Dorsolateral prefrontal cortex (tissue), 122 donors: ENCODE measurements at places on chromosomes 1 and 21.

DNA sequence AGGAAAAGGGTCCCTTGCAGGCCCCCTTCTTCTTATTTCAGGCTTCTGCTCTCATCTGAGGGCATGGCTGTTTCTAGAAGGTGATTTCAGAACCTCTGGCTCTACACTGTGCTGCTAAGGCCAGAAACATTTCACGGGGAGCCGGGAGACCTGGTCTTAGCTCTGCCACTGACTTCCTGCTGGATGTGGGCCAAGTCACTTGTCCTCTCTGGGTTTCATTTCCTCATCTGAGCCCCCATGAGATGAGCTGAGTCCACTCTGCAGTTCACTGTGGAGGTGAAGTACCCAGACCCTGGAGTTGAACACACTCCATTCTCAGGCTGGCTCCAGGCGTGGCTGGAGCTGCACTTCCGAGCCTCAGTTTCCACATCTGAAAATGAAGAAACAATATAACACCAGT lies 2.1 kb downstream of the PADI1 start:
- DNase-seq: peak; percentile 10

- no peak for DNase-seq
Observed at GRCh38 chr21:26473471-26473870, 99.6 kb downstream of the CYYR1 start.

GRCh38 chr1:183914891-183915290 lies 110.0 kb downstream of the RGL1 start:
- no peak for DNase-seq

GRCh38 chr1:25642574-25643108 lies 26.1 kb downstream of the MAN1C1 start:
- DNase-seq: no peak

- DNase-seq: no peak
Observed at GRCh38 chr1:116738673-116739370, 15.4 kb upstream of the CD2 start.

- DNase-seq: peak; percentile 95
Observed at GRCh38 chr1:30816211-30817076, 58.9 kb upstream of the LAPTM5 start.

GRCh38 chr1:100441651-100442050 lies 89.3 kb downstream of the CDC14A start:
- no peak for DNase-seq

DNA sequence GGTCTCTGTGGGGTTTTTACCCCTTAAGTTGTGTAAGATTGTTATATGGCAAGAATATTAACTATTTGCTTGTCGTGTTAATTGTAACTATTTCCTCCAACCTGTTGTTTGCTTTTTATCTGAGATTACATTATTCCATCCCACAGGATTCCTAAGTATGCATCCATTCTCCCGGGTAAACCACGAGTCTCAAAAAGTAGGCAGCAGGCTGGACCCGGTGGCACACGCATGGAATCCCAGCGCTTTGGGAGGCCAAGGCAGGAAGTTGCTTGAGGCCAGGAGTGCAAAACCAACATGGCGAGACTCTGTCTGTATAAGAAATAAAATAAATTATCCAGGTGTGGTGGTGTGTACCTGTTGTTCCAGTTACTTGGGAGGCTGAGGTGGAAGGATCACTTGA lies 12.6 kb upstream of the RSPO1 start:
- no peak for DNase-seq

DNA sequence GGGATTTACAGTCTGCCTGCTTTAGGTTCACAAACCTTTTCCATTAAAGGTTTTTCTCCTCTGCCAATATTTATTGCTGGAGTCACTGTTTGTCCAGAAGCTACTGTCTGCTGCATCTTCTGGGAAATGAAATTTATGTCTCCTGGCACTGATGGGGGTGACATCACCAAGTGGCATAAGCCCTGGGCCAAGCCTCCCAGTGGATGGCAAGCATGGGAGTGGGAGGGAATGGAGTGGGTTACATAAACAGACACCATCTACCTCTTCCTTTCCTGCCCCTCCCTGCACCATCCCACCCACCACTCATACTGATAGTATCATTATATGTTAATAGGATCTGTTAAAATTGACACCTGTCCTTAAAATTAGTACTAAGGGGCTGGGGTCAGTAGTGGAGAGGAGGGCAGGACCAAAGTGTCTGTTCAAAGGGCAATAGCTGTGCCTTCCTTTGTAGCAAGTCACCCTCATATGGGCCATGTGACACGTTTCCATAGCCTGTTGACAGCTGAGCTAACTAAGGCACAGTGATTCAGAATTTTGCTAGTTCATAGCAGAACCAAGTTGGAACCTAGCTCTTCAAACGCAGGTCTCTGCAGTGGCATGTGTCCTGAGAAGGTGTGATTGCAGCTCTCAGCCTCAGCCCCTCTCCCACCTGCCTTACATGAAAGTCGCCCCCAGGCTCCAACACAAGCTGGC lies 71.0 kb downstream of the MAB21L3 start:
- no peak for DNase-seq

- DNase-seq: no peak
Observed at GRCh38 chr1:167661527-167662426, 31.7 kb downstream of the RCSD1 start.

- no peak for DNase-seq
Observed at GRCh38 chr21:34131586-34131985, 58.2 kb downstream of the MRPS6 start.

GRCh38 chr21:30717105-30717504 lies 1.5 kb downstream of the KRTAP21-3 start:
- DNase-seq: no peak

- no peak for DNase-seq
Observed at GRCh38 chr1:228770779-228771223, 35.5 kb downstream of the RHOU start.

DNA sequence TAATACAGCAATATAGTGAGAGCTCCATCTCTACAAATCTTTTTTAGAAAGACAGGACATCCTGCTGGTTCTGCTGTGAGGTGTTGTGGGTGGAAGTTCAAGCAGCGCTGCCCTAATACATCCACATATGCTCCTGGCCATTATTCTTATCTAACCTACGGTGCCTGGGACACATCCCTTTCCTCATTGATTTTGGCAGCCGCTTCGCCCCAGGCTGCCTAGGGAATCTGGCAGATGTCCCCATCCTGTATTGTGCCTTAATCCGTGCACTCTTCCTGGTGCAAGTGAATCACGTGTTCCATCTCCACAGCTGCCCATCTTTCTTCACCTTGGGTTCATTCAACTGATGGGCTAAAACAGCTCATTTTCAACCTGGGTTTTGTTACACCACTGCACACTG lies 3.1 kb upstream of the UBE2G2 start:
- no peak for DNase-seq

- DNase-seq: no peak
Observed at GRCh38 chr1:29806646-29807319, 570.5 kb downstream of the PTPRU start.

GRCh38 chr21:34801519-34802132 lies 132.8 kb downstream of the CLIC6 start:
- no peak for DNase-seq

- DNase-seq: no peak
Observed at GRCh38 chr21:34187935-34188334, 114.6 kb downstream of the MRPS6 start.

- no peak for DNase-seq
Observed at GRCh38 chr1:155379631-155380090, 59.0 kb downstream of the RUSC1 start.

DNA sequence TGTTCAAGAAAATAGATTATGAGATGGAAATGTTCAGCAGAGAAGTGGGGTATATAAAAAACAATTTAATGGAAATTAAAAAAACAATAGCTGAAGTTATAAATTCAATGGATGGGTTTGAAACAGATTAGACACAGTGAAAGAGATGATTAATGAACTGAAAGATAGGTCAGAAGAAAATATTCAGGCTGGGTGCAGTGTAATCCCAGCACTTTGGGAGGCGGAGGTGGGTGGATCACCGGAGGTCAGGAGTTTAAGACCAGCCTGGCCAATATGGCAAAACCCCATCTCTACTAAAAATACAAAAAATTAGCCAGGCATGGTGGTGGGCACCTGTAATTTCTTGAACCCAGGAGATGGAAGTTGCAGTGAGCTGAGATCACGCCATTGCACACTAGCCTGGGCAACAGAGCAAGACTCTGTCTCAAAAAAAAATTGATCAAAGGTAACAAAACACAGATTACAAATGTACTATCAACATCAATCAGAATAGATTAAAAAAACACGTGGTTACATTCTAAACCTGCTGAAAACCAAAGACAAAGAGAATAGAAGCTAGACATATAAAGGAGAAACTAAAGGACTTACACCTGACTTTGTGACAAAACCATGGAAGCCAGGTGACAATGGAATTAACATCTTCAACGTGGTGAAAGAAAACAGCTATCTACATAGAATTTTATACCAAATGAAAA lies 4.8 kb upstream of the SUMO3 start:
- no peak for DNase-seq

- no peak for DNase-seq
Observed at GRCh38 chr1:230145505-230145899, 78.5 kb downstream of the GALNT2 start.

- DNase-seq: no peak
Observed at GRCh38 chr1:30314591-30314990, 408.8 kb downstream of the MATN1 start.

DNA sequence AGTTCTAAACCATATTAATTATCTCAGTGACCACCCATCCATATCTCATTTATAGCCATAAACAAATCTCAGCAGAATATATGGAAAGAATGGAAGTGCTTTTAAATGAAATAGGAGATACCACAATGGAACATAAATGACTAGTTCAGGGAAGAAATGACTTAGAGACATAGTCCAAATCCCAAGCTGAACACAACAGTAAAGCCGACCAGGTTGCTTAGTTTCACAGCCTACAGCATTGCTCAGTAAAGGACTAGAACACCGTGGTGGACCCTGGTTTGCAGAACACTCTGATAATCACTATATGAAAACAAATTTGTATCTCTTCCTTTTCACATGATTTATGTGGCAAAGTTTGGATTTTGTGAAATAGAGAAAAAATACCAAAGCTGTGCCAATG lies 40.3 kb downstream of the MYSM1 start:
- no peak for DNase-seq

DNA sequence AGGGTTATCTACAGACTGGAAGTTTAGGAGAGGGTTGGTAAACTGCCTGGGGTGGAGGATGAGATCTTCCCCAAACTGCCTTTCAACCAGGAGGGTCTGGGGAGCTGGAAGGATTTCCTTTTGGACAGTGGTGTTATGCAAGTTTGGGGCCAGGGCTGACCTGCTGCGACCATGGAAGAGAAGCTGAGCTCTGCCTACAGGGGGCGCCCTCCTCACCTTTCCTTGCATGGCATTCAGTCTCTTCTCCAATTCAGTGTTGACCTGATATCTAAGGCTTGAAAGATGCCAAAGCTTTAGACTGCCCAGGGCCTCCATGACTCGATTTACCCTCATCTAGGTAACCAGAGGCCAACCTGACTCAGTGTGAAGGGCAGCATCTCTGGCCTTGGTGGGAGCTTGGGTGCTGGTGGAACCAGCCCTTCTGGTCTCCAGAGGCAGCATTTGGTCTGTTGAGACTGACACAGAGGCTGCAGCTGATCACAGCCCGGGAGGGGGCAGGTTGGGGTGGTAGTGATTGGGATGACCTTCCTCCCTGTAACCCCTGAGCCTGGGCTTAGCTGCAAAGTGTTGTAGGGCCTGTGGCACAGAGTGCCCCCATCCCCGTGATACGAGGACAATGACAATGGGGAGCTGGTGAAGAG lies 170.0 kb downstream of the GRIK3 start:
- peak; percentile 29 for DNase-seq

- DNase-seq: no peak
Observed at GRCh38 chr1:239816081-239816782, 275.5 kb upstream of the FMN2 start.

- no peak for DNase-seq
Observed at GRCh38 chr1:117077267-117077666, 17.1 kb downstream of the TTF2 start.

- DNase-seq: no peak
Observed at GRCh38 chr1:53505401-53505800, 46.2 kb downstream of the DMRTB1 start.

DNA sequence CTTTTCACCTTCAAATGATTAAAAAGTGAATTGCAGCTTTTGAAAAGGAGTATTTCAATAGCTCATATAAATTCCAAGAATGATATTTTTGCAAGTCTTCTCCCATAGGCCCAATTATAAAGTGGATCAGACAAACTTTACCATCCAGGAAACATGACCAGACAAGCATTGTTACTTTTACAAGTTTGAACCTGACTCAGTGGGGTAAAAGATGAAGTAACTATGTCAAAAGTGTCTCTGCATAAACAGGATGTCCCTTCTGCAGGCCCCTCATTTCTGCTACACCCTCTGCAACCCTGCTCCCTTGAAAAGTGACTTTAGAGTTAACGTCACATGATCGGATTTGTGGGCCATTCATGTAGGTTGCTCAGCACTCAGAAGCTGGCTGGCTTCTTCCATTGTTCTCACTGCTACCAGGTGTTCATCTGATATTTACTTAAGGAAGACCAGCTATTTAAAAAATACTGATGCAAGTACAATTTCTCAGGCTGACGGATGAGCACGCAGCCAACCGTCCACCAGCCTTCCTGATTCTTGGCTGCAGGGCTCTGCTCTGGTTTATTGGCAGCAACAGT lies 32.3 kb downstream of the URB1 start:
- DNase-seq: no peak

GRCh38 chr21:42698733-42699132 lies 45.3 kb downstream of the PDE9A start:
- DNase-seq: no peak

DNA sequence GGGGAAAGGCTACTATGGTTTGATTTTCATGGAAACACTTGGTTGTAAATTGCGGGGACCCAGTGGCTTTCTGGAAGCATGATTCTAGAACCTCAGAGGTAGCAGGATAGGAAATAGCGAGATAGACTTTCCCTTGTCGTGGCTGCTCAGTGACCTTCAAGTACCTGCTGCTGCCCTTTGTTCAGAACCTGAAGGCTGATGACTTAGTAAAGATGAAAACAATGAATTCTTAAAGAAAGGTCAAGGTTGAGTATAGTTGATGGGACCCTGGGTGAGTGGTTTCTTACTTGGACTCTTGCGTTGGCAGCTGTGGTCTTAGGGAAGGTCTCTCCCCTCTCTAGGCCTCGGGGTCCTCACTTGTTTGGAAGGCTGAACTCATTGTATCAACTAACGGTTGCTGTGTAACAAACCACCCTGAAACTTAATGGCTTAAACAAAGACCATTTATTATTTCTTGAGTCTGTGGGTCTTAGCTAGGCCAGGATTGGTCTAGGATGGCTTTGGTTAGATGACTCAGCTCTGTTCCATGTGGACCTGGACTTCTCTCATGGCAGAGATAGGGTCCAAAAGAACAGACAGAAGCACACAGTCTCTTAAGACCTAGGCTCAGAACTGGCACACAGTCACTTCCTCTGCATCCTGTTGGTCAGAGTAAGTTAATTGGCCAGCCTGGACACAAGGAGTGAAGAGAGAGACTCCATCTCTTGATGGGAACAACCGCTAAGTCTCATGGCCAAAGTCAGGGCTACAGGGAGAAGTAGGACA lies 89.2 kb upstream of the SELENON start:
- DNase-seq: no peak
